Posterior vena cava (tissue), 2 donors: ENCODE measurements at places on chromosomes 5 and 9.
A peak's percentile ranks its signal among the peaks of the same experiment; 100 is the strongest.

GRCh38 chr9:110338143-110338542 lies 480 bp upstream of the TXNDC8 start:
- DNase-seq: no peak

GRCh38 chr9:130027533-130028365 lies 15.2 kb downstream of the FNBP1 start:
- DNase-seq: no peak

DNA sequence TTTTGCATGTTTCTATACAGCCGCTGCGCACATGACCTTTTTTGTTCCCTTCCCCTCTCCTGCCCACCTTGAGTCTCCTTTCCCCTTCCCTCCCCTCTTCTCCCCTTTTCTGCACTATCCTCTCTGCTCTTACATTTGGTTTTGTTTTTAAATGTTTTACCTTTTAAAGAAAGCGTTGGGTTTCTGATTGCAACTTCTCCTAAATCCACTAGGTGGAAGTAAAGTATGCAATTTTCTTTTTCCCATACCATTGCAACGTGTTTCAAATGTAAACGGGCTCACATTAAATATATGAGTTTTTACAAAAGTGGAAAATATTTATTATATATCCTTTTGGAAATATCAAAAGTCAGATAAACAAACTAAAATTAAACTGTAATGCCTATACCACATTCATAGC lies 500.9 kb downstream of the DIRAS2 start:
- no peak for DNase-seq

DNA sequence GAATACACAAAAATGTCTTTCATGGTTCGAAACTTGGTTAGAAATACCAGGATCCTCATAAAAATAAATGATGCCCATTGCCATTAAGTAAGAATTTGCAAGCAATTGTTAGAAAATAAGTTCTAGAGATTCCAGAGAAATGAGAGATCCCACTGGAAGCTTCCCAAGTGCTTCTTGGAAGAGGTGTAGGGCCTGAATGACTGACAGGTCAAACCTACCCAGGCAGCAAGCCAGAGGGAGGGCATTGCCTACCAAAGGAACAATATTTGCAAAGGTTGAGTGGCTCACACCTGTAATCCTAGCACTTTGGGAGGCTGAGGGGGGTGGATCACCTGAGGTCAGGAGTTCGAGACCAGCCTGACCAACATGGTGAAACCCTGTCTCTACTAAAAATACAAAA lies 777.0 kb upstream of the WWC1 start:
- no peak for DNase-seq

DNA sequence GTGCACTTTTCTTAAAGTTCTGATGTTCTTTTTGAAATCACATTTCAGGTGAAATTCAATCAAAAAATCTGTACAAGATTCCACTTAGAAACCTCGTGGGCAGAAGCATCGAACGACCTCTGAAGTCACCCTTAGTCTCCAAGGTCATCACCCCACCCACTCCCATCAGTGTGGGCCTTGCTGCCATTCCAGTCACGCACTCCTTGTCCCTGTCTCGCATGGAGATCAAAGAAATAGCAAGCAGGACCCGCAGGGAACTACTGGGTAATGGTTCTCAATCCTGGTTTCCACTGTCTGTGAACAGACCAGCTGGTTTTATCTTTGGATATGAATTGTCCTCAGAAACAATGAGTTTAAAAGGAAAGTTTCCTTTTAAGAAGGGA lies 8.1 kb upstream of the SLC2A8 start:
- DNase-seq: no peak

GRCh38 chr5:14419686-14420085 lies 161.9 kb upstream of the OTULINL start:
- no peak for DNase-seq

- no peak for DNase-seq
Measured at GRCh38 chr9:112076814-112077213, 98.3 kb downstream of the SUSD1 start.

GRCh38 chr5:64397552-64397951 lies 108.3 kb upstream of the RGS7BP start:
- DNase-seq: no peak

DNA sequence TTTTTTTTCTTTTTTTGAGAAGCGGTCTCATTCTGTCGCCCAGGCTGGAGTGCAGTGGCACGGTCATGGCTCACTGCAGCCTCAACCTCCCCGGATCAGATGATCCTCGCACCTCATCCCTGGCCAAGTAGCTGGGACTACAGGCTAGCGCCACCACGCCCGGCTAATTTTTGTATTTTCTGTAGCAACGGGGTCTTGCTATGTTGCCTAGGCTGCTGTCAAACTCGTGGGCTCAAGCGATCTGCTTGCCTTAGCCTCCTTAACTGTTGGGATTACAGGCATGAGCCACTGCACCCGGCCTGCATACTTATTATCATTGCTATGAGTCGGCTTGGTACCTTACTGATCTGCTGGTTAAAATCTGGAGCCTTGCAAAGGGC lies 790 bp upstream of the IARS1 start:
- no peak for DNase-seq

GRCh38 chr5:83632874-83633273 lies 87.8 kb downstream of the HAPLN1 start:
- DNase-seq: no peak

DNA sequence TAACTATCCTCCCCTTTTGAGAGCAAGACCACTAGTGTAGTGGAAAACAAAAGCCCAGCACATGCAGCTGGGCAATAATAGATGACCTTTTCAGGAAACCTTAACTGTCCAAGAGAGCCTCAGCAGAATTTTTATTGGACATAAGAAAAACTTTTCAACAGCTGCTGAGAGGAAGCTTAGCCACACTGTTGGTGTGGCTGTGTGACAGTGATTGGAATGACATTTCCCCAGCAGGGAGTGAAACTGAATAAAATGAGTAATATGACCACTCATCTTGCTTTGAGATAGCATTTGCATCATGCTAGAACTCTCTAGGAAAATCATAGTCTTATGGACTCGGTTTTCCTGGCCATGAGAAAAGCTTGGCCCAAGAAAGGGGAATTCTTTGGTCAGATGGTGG lies 687.8 kb downstream of the SLCO4C1 start:
- no peak for DNase-seq

DNA sequence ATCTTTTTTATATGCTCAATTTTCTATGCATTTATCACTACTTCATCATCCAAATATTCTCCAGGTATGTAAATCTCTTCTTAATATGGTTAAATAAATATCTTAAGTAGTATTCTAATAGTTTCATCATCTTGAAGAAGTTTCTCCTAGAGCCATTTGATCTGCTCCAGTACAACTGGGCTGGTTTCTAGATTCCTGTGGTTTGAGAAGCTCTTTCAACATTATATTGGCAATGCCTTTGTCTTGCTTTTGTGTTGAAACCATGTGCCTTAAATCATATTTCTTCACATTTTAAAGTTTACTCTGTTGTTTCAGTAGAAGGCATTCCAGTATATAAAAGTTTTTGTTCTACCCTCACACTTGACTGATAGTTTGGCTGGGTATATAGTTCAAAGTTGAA lies 27.6 kb downstream of the MBLAC2 start:
- no peak for DNase-seq

- no peak for DNase-seq
Measured at GRCh38 chr9:99051851-99052250, 53.1 kb upstream of the TGFBR1 start.

DNA sequence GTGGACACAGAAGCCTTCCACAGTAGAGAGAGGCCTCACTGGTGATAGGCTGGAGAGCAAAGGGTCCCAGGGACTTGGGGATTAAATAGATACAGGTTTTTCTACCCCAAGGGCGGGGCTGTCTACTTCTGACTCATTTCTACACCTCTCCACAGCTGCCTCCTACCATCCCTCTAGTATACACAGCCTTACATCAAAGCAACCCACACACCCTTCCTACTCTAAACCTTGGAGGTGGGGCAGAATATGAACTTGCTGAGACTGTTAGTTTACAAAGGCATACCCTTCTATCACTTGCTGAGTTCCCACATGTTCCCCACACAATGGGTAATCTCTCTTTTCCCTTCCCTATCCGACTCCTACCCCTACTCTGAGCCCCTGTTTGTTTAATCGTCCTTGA lies 19.9 kb upstream of the PCA3 start:
- DNase-seq: no peak

GRCh38 chr9:138064547-138064946 lies 187.0 kb downstream of the CACNA1B start:
- peak; percentile 50 for DNase-seq

DNA sequence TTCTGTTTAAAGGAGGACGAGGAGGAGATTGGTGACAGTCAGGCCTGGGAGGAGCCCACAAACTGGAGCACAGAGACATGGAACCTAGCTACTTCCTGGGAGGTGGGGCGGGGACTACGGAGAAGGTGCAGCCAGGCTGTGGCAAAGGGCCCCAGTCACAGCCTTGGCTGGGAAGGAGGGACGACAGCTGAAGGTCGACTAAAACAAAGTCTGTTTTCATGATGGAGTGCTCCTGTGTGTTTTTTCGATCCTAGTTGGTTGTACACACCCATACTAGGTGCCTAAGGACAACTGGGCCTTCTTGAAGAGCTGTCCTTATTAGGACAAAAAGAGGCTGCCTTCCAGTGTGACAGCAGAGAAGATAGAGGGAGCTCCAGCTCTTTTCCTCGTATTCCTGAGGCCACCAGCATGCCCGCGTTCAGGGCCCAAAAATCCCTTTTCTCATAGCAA lies 2.9 kb downstream of the CCDC107 start:
- DNase-seq: no peak

GRCh38 chr5:93894601-93895354 lies 153.4 kb upstream of the POU5F2 start:
- no peak for DNase-seq

GRCh38 chr5:169218861-169219260 lies 82.1 kb downstream of the SLIT3 start:
- no peak for DNase-seq

- no peak for DNase-seq
Measured at GRCh38 chr5:9188131-9188530, 357.7 kb downstream of the SEMA5A start.

DNA sequence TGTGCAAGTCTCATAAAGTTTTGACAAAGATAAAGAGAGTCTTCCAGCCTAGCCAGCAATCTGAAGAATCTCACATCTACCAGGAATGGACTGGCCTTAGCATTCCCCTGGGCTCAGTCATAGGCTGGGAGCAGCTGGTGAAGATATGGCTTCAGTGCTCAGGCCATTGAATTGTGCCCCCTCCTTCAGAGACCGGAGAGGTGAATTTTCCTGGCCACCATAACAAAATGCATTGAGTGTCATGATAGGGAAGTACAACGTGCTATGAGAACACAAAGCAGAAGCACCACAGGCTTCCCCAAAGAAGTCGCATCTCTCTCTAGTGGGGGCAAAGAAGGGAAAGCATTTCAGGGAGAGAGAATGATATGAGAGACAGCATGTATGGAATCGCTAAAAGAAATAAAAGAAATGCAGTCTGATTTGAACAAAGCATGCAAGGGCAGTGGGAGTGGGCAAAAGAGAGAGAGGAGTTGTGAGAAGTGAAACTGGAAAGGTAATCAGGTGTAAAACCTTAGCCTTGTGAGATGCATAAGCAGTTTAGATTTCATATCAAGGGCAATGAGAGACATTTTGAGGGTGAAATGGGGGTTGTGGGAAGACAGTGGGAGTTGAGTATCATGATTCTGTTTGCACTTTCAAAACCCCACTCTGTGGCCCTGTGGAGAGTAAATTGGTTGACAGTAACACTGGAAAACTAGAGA lies 57.1 kb upstream of the NMUR2 start:
- no peak for DNase-seq

GRCh38 chr9:74122661-74123060 lies 374.5 kb upstream of the RORB start:
- DNase-seq: no peak

GRCh38 chr5:175814691-175815090 lies 56.7 kb upstream of the CPLX2 start:
- DNase-seq: no peak

- no peak for DNase-seq
Measured at GRCh38 chr5:149938791-149939358, 5.7 kb downstream of the PDE6A start.

DNA sequence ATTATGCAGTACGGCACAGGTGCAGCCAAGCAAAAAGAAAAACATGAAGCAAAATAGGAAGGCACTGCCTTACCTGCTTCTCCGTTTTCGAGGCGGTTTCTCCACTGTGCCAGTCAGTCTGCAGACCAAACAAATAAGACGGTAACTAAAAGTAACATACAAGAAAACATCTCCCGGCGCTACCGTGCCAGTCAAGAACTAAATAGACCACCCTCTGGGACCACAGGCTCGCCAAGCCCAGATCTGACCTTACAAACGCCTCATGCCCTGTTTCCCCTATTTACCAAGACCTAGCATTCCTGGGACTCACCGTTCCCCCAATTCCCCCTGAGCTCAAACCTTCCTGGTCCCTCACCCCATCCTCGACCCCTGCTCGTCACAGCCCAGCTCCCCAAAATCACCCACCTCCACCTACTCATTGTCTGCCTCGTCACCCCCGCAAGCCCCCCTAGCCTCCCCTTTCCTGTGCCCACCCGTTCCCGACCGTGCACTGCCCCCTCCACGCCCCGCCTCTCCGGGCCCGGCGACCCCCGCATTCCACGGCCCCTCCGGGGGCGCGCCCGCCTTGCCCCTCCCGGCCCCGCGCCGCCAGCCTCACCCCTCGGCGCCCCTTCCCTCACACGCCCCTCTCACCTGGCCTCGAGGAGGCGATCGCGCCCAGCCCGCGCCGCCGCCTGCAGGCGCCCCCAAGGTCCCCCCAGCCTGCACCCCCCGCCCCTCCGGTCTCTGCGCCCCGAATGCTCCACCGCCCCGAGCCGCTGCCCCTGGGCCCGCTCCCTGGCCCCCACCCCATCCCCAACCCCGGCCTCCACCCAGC lies 560 bp downstream of the SCAI start:
- no peak for DNase-seq

DNA sequence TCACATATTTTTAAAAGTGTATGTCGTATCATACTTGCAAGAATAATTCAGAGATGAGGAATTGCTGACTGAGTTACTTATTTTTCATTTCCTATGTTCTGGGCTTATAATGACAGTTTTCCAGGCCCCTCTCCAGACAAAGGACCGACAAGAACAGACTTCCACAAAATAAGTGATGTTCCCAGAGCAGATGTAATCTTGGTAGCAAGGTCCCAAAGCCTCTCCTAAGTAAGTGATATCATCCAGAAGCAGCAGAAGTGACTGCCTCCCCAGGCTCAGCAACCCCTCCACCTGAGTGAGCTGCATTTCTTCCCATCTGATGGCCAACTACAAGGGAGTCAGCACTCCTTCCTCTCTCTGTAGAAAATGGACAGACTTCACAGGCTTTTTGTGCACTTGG lies 57.1 kb downstream of the SEMA6A start:
- DNase-seq: no peak
